NCI-H2081 treated with DMSO at 0.1 percent for 48 hours (cell line): ENCODE measurements at places on chromosomes 7 and 10.

DNA sequence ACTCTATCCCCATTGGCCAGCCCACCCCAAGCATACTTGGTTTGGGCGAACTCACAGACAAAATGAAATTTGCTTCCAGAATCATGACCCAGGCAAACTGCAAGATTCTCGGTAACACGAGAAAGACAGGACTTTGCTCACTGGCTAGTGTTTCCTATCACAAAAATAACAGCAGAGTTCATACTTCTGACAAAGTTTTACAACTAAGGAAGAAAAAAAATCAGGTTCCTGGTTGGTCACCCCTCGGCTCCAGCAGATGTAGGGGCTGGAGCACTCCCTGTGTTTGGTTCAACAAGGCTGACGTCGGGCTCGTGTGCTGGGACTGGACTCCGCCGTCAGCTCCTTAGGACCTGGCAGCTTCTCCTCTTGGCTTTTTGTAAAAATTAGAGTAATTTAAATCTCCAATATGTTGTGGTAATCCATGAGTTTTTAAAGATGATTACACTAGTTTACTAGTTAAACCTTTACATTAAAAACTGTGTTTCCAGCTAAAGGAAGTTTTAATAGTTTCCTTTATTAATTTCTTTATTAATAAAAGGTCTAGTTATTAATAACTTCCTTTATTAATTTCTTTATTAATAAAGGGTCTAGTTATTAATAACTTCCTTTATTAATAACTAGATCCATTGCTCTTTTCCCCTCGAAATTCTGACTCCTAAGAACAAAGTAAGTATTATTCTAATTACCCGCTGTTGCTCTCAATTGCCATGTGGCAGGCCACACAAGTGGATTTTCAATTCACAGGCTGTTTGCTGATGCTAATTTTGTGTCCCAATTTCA, 115.6 kb upstream of the RNF32 start:
- no peak for DNase-seq

DNA sequence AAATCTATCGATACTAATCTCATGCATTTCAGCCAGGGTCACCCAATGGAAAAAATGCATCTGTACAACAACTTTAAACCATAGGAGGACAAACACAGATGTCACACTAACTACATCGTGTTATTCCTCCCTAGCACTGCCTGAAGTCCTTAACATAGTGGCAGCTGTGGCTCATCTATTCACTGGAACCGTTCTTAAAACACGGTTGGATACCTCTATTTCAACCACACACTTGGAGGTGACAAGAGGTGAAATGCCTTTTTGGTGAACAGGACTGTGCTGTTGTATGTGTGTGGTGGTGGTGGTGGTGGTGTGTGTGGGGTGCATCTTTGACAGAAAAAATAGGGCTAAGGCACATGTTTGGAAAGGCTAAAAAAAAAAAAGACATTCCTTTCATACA, 93.1 kb downstream of the NRP1 start:
- DNase-seq, result no peak

DNA sequence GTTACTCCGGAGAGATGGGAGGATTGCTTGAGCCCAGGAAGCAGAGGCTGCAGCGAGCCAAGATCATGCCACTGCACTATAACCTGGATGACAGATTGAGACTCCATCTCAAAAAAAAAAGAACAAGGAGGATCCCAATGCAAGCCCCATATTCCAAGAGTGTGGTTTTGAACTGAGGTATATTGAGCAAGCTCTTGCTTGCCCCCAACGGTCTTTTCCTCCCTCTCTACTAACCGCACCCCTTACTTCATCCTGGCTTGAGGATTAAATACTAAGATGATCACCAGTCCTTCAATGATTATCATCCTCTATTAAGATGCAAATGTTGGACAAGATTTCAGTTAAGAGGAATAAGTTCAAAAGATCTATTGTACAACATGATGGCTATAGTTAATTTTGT, 12.5 kb upstream of the SRGN start:
- no peak for DNase-seq

DNA sequence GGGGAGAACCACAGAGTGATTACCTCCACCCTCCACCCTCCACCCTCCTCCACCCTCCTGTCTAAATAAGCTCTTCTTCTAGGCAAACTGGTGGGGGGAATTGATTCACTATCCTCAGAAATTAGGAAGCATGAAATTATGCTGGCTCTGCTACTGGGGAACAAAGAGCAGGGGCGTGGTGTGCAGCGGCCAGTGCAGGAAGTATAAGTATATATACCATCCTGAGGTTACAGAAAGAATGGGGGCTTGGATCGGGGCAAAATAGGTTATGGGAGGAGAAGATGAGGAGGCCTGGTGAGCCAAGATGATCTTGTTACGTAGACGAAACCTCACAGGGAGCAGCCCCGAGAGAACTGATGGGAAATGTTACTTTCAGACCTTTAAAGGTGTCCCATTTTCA, 49.1 kb downstream of the SYPL1 start:
- no peak for DNase-seq

DNA sequence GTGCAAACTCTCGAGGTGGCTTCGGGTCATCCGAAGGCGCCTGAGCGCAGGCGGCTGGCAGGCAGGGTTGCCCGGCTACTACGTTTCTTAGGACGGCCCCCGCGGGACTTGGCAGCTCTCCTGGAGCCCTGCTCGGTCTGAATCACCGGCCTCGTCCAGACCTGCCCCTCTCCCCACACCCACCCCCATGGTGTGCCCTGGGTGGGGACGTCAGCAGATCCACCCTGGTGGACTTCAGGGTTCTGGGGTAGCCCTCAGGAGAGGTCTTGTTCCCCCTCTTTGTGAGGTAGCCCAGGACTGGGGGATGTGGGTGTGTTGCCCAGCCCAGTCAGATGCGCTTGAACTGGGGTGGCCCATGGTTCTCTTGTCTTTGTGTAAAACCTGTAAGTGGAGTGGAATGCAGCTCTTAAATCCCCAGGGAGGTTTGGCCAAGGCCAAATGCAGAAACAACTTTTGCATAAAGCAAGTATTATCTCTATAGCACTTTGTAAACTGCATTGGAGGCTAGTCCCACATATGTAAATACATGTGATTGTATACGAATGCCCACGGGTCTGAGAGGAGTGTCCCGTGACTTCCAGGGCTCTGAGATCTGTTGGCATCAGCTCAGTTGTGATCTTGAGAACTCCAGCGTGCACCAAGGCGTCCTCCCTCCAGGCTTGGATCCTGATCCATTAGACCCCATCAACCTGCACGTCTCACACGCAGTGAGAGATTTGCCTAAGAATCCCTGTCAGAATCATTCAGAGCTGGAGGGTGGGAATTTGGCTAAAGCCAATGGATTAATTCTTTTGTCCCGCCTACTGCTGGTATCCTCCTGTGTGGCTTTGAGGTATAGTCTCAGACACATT, 1.8 kb downstream of the PFKFB3 start:
- no peak for DNase-seq

DNA sequence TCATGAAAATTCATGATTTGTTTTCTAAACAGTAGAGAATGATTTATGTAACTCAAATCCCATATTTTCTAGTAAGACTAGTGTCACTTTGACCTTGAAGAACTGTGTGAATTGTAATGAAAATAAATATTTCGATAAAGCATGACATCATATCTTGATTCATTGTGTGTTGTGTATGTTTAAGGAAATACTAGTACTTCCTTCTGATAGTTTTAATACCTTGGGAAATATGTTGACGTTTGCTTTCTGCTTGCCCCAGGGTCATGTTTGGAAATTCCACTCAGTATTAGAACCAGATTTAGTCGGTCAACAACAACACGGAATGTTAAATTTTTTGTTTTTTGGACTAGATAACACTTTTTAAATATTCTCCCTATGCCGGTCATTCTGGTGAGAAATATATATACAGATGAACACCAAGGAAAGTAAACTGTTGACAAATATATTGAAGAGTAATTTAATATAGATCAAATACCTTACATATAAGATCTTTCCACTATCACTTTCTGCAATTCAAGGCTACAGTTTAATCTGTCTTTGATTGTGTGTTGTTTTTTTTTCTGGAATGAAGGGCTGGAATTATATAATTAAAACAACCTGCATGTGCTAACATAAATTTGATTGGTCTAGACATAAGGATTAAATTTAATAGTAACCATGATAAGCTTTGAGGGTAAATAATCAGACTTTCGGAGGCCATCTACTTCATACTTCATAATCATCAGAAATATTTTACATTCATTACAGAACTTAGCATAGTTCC, 126.2 kb downstream of the MDFIC start:
- no peak for DNase-seq

DNA sequence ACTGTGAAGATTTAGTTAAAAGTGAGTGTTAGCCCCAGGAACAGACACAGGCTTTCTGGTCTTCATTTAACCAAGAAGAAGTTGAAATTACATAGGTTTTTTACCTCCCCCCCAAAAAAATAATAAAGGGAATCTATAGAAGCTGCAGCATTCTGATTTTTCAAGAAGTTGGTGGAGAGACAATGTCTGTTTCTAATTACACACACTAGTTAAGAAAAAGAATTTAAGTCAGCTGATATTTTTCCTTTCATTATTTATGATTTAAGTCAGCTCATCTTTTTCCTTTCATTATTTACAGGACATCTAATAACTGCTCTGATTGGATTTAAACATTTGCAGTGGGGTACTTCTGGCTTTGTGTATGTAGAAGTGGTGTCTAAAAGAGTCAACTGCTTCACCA, 201.4 kb upstream of the NRP1 start:
- DNase-seq, result no peak

GRCh38 chr10:117464176-117464575, 78.4 kb upstream of the EMX2 start:
- DNase-seq, result no peak

DNA sequence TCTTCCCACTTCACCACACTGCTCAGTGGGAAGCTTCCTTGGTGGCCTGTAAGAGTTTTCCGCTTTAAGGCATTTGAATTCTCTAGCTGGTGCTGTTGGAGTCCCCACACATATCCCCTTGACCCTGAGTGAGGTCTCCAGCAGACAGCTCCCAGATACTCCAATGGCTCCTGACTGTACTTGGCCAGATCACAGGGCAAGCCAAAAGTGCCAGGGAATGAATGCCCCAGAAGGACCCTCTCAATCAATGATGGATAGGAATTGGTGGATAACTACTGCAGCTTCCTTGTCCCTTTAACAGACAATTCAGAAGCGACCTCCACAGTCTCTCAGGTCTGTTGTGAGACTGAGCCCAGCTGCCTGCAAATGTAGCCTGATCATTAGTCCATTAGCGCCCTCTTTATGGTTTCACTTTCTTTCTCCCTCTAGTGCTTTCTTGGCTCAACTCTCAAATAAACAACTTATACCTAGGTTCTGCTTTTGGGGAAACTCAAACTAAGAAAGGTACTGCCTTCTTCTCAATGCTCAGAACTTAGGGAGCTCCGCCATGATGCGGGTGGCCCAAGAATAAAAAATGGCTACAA, 283.0 kb downstream of the TCF7L2 start:
- DNase-seq, result no peak

- no peak for DNase-seq
Measured at GRCh38 chr10:129024046-129024445, 443.0 kb upstream of the MGMT start.

DNA sequence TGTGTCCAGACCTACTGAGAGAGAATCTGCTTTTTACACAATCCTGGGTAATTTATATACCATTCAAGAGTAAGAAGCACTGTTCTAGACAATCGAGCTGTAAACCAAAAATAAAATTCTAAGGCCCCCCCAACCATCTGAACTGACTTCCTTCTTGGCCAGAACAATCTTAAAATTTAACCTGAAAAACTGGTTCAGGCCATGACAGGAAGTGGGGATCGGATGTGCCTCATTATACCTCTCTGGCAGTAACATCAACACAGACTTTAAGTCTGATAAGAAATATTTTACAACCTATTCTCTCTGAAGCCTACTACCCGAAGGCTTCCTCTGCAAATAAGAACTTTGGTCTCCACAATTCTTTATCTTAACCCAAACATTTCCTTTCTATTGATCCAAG, 75.2 kb upstream of the KIF5B start:
- DNase-seq, result no peak

- no peak for DNase-seq
Measured at GRCh38 chr7:28813243-28813962, 144.7 kb downstream of the TRIL start.

DNA sequence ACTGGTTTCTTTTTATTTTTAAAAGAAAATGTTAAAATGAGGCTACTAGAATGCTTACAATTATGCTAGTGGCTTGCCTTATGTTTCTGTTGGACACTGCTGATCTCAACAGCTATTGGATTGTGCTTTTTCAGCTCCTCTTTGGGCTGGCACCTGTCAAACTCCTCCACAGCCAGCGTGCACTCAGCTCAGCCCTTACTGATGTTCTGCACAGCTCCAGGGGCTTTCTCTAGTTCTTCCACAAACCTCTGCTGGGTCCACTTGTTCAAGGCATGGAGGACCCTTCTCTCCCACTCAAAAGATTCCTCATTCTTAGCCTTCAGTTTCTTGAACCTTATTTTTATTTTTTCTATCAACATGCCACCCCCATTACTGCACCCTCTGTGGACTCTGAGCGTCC, 96.0 kb downstream of the VIPR2 start:
- DNase-seq, result no peak

- no peak for DNase-seq
Measured at GRCh38 chr10:4804465-4804864, 21.5 kb upstream of the AKR1E2 start.

- no peak for DNase-seq
Measured at GRCh38 chr7:148110097-148110868, 480.3 kb upstream of the C7orf33 start.

GRCh38 chr7:95296456-95296855, 27.9 kb downstream of the PON1 start:
- no peak for DNase-seq

- DNase-seq, result no peak
Measured at GRCh38 chr7:135510592-135511183, 786 bp upstream of the CNOT4 start.

DNA sequence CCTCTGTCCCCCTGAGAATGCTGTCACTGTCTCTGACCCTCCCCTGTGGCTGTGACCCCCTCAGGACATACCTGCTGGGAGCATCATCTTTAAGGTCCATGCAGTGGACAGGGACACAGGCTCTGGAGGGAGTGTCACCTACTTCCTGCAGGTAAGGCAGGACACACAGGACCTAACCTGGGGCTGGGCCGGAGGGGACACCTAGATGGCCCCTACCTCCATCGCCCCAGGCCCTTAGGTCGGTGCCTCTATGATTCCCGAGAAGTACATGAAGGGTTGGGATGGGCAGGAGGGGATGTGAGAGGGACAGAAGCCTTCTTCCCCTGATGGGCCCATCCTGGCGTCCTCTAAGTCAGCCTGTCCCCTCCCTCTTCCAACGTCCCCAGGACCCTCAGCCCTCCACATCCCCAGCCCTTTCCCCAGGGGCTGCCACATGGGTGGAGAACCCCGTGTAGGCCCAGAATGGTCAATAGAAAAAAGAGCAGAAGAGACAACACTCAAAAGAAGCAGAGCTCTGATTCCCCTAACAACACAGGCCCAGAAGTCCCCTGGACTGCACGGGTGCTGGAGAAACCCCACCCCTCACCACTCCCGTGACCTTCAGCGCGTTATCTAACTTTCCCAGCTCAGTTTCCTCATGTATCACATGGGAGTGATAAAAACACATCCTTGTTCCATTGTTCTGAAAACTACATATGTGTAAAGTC, 6.4 kb downstream of the CDHR1 start:
- DNase-seq, result no peak

DNA sequence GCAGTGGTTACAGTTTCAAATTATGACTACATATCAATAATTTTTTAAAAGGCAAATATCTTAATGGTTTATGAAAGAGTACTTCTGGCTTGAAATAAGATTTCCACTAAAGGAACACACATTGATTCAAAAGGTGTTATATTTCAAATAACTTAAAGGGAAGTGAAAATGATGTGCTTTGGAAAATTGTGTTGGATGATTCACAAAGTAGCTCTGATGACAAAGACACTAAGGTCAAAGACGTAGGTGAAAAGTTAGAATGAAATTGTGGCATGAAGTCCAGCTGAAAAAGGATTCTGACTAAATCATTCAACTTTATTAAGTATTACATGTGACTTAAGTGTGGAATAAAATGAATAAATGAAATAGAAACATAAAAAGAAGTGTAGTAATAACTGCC, 20.8 kb upstream of the OR2A5 start:
- DNase-seq, result no peak
